HepG2 (cell line): ENCODE measurements at places on chromosomes 2 and 18.
A peak's percentile ranks its signal among the peaks of the same experiment; 100 is the strongest.

GRCh38 chr2:63735263-63735662, 106.4 kb upstream of the UGP2 start:
- peak; percentile 39 for DNase-seq

- no peak for DNase-seq
Observed at GRCh38 chr18:6836331-6836730, 106.8 kb downstream of the ARHGAP28 start.

DNA sequence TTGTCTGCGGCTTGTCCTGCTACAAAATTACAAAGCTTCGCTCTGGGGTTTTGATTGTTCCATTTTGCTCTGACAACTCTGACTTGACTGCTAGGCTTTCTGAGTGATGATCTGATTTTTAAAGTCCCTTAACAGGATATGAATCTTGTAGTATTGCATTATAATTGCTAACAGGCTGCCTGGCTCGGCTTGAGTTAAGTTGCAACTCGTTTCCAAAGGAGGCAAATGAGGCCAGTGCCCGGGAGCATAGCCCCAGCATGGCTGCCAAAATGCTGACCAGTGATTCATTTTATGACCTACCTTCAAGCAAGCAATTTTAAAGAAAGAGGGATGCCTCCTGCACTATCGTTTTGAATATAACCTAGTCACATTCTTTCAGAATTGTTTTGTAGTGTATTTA, 135.4 kb downstream of the COL6A3 start:
- no peak for DNase-seq

DNA sequence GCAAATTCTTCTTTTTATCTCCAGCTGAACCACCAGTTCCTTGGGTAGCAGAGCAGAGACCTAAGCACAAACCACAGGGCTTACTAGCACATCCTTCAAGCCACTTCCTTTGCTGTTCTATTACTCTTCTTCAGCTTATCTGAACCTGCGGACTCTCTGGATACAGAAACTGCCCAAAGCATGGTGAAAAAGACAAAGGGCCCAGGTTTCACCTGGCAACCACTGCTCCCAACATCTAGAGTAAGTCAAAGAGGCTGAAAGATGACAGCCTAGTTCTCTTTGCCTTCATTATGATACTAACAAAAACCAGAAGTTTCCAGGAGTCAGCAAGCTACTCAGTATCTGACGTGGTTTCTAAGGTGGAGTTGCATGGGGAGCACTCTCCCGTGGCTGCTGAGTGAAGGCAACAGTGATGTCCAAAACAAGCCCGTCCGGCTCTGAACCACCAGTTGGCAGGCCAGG, 43.4 kb downstream of the KANSL3 start:
- DNase-seq = no peak

DNA sequence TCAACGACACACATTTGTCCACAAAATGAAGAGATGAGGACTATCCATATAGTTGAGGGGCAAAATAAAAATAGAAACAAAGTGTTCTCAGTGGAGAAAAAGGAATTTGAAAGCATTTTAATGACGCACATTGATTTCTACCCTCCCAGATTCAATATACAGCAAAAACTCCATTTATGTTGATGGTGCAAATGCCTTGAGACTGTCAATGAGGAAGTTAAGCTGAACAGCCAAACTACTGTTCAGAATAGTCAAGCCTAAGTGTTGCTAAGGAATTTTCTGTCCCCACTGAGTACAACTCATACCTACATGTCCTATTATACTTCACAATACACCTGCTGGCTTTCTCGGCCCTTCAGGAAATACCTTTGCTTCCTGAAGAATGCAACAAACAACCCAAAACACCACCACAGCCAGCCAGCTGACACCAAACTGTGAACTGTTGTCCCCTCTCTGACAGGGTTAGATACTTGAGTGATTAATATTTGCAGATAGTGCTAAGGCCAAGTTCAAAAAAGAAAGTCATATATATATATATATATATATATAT, 27.8 kb upstream of the DARS1 start:
- DNase-seq = no peak

GRCh38 chr18:21745231-21745630, 4.6 kb downstream of the MIB1 start:
- no peak for DNase-seq

- DNase-seq = no peak
Observed at GRCh38 chr2:200781616-200782015, 30.1 kb upstream of the BZW1 start.

- peak; percentile 36 for DNase-seq
Observed at GRCh38 chr2:65064728-65065552, 8.7 kb downstream of the CEP68 start.

- DNase-seq = no peak
Observed at GRCh38 chr2:11944311-11944710, 197.9 kb downstream of the LPIN1 start.

DNA sequence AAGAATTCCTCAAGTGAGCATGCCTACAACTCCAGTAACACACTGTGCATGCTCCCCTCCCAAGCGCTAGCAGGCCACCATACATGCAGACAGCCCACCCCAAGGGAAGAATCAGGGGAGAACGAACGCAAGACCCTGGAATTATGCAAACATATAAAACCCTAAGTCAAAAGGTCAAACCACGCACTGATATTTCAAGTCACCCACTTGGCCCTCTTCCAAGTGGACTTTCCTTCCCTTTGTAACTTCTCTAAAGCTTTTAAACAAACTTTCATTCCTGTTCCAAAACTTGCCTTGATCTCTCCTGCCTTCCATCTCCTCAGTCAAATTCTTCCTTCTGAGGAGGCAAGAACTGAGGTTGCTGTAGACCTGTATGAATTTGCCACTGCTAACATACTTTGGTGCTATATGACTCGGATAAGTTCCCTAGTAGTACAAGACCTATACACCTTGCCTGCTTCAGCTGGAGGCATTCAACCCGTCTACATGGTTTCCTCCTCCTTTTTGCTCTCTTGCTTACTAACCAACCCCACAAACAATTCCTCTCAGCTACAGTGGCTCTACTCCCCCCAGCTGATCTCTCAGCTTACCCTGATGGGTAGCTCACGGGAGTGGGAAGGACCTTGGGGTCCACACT, 11.1 kb upstream of the RPIA start:
- peak; percentile 62 for DNase-seq

DNA sequence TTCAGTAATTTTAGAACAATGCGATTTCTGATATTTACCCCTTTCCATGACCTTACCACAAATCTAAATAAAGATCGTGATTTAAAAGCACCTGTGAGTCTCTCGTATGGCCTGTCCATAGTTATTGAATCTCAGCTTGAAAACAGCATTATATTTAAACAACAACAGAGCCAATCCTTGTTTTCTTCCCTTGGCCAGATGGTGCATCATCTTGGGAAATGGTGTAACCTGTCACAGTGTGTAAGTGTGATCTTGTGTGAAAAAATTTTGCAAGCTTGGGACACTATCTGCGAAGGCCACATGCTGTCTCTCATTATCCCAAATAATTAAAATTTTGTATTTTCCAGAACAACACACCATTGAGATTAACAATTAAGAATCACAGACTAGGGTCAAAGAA, 262.7 kb upstream of the SPHKAP start:
- DNase-seq = no peak

DNA sequence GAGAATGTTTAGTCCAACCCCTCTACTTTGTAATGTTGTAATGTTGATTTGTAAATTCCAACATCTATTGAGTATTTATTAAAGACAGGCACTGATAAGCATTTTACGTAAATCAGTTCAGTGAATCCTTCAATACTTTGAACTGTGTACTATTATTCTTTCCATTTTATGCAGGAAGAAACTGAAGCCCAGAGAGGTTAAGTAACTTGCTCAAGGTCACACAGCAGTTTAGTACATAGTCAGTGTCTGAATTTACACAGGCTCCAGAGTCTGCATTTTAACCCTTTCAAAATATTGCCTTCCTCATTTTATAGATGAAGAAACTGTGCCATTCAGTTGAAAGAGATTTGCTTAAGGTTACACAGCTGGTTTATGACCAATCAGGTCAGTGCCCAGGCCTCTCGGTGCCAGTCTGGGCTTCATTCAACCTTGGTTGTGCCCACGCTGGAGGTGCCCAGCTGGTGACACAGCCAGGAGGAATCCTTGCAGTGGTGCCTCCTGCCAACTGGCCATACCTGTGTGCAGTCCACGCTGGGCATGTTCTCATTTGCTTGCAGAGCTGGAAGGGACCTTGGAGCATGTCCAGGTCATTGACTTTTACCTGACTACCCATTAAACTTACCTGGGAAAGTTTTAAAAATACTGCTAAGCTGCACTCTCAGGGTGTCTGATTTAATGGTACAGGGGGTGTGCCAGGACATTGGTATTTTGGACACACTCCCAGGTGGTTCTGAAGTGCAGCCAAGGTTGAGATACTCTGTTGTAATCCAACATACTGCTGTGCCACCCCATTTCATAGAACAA, 74.3 kb upstream of the CYRIA start:
- no peak for DNase-seq

DNA sequence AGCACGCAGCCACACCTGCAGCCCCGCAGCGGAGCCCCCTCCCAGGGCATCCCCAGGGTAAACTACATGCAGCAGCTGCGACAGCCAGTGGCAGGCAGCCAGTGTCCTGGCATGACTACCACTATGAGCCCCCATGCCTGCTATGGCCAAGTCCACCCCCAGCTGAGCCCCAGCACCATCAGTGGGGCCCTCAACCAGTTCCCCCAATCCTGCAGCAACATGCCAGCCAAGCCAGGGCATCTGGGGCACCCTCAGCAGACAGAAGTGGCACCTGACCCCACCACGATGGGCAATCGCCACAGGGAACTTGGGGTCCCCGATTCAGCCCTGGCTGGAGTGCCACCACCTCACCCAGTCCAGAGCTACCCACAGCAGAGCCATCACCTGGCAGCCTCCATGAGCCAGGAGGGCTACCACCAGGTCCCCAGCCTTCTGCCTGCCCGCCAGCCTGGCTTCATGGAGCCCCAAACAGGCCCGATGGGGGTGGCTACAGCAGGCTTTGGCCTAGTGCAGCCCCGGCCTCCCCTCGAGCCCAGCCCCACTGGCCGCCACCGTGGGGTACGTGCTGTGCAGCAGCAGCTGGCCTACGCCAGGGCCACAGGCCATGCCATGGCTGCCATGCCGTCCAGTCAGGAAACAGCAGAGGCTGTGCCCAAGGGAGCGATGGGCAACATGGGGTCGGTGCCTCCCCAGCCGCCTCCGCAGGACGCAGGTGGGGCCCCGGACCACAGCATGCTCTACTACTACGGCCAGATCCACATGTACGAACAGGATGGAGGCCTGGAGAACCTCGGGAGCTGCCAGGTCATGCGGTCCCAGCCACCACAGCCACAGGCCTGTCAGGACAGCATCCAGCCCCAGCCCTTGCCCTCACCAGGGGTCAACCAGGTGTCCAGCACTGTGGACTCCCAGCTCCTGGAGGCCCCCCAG, 254.1 kb downstream of the GLI2 start:
- DNase-seq = no peak

DNA sequence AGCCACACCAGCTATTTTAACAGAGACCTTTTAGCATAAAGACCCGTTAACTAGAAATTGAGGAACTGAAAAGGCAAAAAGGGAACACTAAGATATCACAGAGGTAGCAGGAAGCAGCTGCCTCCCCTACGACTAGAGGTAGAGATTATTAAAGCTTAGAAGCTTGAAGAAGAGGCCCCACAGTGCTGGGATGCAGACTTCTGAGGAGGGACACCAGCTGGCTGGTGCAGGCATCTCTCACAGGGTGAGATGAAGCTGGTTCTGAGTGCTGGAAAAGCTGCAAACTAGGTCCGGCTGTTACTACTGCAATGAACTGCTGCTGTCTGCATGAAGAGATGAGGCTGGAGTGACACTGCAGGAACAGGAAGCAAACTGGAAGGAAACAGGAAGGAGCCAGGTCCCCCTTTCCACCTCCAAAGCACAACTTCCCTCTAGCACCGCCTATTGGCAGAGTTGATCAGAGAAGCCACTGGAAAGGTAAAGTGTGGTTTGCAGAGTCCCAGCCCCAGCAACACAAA, 61.2 kb upstream of the MRPS9 start:
- DNase-seq = peak; percentile 33

GRCh38 chr18:37299471-37300304, 265.9 kb downstream of the CELF4 start:
- DNase-seq = peak; percentile 97

- DNase-seq = peak; percentile 43
Observed at GRCh38 chr2:31694444-31694843, 113.7 kb upstream of the SRD5A2 start.

DNA sequence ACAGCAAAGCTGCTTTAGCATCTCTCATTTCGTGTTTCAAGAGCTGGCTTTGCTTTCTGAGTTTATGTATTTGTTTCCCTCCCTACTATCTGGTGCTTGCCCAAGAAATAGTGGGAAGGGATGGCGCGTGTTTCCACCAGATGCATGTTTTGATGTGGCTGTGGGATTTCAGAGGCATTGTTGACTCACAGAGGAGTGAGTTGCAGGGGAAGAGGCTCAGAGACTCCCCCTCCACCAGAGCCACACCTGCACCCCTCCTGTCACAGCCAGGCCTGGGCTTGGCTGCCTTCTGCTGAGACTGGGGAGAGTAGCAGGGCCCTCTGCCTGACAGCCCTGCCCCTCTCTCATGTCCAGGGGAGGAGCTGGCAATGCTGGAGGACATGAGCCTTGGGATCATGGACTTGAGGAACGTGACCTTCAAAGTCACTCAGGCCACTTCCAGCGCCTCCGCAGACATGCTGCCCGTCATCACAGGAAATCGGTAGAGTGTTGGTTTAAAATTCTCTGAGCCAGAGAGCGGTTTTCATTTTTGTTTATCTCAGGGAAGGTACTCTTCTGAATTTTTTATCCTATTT, 42.9 kb downstream of the COA5 start:
- DNase-seq = no peak

DNA sequence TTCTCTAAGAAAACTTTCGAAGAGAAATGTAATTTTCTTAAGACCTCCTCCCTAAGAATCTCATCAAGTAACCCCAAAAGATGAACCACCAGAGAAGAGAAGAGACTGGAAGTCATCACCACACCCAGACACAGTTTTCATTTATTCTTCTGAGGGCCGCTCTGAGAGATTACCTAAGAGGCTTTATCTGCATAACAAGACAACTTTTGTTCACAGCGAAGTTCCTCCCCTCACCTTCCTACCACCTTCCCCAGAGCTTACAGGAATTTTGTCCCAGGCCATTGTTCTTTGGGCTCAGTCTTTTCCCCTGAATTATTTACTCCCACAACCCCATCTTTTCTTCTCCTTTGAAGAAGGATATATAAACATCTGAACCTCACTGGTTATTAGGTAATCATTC, 92.8 kb downstream of the AKAIN1 start:
- DNase-seq = no peak

DNA sequence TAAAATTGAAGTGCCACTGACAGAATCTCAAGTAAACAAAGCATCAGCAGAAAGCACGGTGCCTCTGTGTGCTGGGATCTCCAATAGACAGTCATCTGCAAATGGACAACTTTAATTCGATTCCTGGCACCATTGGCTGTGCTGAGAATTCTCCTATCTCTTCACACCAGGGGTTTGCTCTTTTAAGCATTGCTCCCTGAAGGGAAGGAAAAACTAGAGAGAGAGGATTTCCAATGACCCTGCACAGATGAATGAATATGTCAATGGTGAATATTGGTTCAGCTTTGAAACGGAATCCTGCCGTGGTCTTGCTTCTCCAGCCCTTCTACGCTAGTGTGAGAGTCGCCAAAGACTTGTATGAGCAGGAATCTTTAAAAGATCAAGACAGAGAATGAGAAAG, 97.9 kb downstream of the FIGN start:
- no peak for DNase-seq
